Activated CD4-positive, alpha-beta T cell treated with anti-CD3 and anti-CD28 coated beads for 1 hour (primary cell): ENCODE measurements at places on chromosomes 1 and 21.

DNA sequence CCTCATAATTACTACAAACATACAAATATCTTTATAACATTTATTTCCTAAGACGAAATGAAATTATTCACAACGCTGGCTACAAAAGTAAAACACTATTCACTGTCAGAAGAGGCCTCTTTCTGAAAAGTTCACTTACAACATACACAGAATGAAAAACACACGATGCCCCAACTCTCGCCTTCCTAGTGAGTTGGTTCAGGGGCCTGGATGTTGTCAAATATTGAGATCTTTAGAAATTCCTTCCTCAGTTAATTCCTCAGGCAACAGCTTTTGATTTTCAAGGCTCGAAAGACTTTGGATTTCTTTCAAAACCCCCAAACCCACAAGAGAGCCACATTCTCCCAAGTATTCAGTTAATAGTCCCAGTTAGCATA, 14.2 kb upstream of the KCNE1 start:
- no peak for DNase-seq

DNA sequence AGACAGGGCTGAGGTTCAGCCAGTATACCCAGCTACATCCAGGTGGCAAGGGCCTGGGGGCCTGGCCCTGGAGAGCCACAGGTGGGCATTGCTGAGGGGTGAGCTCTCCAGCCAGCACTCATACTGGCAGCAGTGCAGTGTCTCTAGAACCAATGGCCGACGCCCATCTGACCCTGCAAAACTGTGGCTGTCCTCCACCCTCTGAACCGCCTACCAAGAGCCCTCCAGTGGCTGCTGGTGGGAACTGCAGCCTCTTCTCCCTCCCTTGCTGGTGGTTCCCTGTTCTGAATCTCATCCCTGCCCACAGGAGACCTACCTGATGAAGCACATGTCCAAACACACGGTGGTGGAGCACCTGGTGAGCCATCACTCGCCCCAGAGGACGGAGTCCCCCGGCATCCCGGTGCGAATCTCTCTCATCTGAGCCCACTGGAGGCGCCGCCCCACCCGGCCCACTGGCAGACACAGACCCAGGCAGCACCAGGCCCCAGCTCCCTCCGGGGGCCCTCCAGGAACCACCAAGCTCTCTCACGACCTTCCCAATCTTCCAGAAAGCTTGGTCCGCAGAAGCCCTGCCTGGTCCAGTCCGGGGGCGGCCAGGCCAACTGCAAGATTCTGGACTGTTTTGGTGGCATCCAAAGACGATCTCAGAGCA, 22.1 kb downstream of the A3GALT2 start:
- peak; percentile 32 for DNase-seq

- no peak for DNase-seq
These were observed 21.9 kb downstream of the LRRC8D start for GRCh38 chr1:89842567-89843272.

DNA sequence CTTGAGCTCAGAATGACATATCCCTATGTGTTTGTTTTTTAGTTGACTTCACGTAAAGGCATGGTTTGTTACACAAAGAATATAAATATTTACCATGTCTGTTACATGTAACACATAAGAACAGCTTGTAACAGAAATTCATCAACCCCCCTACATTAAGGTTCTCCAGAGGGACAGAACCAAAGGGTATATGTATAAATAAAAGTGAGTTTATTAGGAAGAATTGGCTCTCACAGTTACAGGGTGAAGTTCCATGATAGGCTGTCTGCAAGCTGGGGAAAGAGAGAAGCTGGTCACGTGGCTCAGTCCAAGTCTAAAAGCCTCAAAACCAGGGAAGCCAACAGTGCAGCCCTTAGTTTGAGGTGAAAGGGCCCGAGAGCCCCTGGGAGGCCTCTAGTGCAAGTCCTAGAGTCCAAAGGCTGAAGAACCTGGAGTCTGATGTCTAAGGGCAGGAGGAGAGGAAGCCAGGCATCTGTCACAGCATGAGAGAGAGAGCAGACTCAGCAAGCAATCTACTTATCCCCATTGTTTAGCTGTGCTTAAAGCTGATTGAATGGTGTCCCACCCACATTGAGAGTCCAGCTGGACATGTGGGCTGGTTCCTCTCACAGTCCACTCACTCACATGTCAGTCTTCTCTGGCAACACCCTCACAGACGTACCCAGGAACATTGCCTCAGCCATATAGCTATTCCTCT, 15.8 kb downstream of the THRAP3 start:
- DNase-seq, result no peak

- DNase-seq, result no peak
These were observed 76.8 kb upstream of the COX20 start for GRCh38 chr1:244758708-244759107.

DNA sequence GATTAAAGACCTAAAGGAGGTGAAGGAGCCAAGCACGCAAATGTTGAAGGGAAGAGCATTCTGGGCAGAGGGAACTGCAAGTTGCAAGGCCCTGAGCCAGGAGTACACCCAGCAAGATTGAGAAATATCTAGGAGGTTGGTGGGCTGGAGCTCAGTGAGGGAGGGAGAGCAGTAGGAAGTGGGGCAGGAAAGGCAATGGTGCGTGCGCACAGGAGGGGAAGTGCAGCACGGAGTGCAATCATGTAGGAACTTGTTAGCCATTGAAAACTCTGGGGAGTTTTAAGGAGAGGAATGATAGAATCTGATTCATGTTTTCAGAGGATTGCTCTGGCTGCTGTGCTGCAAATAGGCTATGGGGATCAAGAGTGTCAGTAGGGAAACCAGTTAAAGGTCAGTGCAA, 13.2 kb upstream of the IGSF3 start:
- DNase-seq, result no peak

DNA sequence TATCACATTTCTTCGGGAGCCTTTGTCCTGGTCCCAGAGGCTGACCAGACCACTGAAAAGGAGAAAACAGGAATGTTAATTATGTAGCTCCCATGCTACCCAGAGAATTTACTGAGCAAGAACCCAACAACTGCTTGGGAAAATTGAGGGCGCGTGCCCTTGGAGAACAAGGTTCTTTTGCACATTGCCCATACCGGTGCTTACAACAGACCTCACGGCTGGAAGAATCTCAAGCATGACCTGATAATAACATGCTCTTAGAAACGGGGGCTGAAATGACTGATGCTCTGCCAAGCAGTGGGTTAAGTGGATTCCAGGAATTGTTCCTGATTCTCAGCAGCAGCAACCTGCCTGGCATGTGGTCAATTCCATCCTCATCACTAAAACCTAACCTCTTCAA, 49.3 kb upstream of the AJAP1 start:
- no peak for DNase-seq

DNA sequence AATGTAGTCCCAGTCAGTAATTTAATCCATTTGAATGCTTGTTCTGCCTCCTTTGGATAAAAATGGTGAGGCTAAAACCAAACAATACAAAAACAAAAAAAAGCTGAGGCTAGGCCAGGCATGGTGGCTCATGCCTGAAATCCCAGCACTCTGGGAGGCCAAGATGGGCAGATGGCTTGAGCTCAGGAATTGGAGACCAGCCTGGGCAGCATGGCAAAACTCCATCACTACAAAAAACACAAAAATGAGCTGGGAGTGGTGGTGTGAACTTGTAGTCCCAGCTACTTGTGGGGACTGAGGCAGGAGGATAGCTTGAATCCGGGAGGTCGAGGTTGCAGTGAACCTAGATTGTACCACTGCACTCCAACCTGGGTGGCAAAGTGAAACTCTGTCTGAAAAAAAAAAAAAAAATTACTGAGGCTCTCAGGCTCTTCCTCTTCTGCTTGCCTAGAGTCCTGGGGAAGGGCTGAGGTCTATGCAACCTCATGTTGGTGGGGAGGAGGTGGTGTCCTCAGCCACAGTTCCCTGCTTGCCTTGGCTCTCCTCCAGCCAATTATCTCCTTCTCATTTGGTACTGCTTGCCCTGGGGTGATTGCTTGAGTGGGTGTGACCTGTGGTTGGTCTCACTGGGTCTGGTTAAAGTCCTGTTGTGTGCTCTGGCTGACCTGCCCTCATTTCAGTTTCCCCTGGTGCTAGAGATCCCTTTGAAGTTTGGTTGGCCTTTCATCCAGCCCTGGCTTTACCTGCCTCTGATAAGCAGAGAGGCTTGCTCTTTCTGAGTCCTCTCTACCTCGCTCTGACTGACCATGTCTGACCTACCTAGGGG, 20.9 kb downstream of the S1PR1 start:
- no peak for DNase-seq

DNA sequence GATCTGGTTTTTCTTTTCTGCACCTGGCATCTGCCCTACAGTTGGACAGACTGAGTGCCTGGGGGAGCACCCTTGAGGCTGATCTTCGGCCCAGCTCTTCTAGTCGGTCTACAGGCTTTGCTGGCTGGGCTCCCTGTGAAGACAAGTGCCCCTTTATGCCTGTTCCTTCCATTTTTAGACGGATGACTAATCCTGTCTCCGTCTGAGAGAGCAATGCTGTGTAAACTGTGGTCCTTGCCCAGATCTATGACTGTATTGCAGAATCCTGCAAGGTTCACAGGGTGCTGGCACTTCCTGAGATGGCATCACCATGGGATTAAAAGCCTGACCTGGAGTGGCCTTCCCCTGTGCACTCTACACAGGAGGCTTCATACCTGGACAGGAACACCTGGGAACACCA, 47.6 kb upstream of the SAMD13 start:
- no peak for DNase-seq

DNA sequence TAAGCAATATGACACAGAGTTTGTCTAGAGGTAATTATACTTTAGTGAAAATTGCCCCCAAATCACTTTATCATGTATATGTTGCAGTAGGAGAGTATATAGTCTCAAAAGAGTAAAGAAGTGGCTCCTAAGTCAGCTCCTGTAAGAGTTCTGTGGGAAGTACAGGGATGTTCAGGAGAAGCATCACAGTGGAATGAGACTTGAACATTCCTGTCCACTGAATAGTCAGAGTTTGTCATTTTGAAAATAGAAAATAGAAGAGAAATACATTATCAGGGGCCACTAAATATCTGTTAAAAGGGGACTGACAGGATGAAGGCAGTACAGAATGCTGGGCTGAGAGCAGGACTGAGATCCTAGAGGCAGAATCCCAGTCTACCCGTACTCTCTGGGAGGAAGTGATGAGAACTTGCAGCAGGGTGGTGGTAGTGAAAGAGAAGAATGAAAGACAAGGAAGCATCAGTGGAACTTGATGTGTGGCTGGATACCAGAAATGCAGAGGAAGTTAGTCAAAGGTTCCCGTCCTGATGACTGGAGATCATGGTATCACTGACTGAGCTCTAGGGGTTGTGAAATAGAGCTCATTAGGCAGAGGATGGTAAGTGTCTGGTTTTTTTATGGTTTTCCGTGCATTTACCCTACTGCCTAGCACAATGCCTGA, 153.4 kb downstream of the FMN2 start:
- DNase-seq, result no peak

DNA sequence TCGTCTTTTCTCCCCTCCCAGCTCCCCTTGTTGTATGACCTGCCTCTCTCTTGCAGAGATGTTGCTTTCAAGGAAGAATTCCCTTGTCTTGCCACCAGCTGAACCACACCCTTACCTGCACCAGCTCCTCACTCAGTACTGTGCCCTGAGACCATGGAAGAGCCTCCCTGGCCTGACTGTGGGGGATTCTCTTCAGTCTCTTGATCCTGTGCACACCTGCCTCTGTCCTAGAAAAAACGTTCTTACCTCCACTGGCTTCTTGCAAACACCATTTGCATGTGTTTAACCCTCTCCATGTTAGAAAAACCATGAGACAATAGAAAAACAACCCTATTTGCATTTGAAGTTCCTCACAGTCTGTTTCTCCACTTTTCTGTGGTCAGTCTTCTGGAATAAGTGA, 43.3 kb upstream of the FCRL4 start:
- DNase-seq, result no peak

DNA sequence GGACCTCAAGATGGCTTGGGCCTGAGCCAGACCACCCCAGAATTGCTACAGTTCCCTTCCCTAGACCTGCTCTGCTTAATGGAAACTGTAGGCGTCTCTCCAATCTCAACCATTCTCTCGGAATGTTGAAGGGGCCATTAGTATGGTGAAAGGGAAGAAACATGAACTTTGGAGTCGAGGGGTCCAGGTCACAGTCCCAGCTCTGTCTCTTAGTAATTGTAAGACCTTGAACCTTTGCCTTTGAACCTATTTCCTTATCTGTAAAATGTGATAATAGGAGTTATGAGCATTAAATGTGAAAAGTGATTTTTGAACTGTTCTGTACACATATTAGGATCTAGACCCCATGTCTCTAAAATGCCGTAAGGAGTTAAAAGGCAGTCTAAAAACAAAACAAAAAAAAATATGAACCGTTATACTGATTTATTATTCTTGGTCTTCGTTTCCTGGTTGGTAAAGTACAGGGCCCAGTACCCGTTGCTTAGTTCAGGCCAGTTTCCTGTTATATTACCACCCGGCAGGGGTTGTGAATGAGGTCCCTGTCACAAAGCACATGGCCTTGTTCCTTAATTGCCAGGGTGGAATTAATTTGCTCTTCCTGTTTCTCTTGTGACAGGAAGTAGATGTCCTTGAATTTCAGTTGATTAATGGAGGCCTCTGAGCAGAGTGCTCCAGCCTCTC, 42.3 kb downstream of the TCEANC2 start:
- no peak for DNase-seq

- DNase-seq, result no peak
These were observed 183.6 kb upstream of the BEND5 start for GRCh38 chr1:48960320-48960719.

- DNase-seq, result no peak
These were observed 57.3 kb downstream of the SYF2 start for GRCh38 chr1:25174730-25175612.

- DNase-seq, result no peak
These were observed 26.2 kb upstream of the EDN2 start for GRCh38 chr1:41510531-41511238.

- no peak for DNase-seq
These were observed 702.2 kb upstream of the ADGRL4 start for GRCh38 chr1:79708646-79709265.

- DNase-seq, result no peak
These were observed 9.2 kb upstream of the TFF1 start for GRCh38 chr21:42375506-42375905.

DNA sequence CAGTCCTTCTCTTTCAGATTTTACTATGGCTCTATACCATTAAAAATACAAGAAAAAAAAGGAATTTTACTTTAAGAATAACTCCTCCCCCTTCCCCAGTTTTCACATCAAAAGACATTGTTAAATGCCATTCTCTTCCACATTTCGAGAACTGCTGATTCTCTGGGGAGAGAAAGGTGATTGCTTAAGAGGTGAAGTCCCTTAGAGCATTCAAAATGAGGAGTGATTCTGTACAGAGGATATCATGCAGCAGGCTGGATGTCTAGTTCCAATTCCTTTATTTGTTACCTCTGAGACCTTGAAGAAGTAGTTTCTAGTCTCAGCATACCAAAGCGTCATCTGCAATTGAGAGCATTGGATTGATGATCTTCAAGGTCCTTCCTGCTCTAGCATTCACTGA, 46.9 kb downstream of the FMO3 start:
- DNase-seq, result no peak

DNA sequence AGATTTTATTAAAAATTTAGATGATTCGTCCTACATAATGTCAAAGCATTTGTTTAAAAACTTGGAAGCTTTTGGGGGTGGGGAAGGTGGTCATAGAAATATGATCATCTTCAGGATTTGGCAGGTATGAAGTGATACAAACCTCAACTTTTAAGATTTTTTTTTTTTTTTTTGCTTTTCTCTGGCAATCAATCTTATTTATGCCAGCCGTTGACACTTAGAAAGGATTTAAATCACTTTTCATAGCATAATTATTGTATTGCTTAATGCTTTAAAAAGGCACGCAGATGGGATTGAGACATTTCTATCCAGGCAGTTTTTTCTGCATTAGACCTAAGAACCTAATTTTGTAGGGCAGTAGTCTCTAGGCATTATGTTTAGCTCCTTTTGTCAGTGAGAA, 19.7 kb downstream of the MRPS6 start:
- no peak for DNase-seq

GRCh38 chr1:215748431-215748830, 181.3 kb downstream of the KCTD3 start:
- DNase-seq, result no peak
